Activated CD4-positive, alpha-beta T cell treated with anti-CD3 and anti-CD28 coated beads, Interleukin-2, amount 50 U/mL, for 4 hours (primary cell): ENCODE measurements at places on chromosomes 7 and 10.

DNA sequence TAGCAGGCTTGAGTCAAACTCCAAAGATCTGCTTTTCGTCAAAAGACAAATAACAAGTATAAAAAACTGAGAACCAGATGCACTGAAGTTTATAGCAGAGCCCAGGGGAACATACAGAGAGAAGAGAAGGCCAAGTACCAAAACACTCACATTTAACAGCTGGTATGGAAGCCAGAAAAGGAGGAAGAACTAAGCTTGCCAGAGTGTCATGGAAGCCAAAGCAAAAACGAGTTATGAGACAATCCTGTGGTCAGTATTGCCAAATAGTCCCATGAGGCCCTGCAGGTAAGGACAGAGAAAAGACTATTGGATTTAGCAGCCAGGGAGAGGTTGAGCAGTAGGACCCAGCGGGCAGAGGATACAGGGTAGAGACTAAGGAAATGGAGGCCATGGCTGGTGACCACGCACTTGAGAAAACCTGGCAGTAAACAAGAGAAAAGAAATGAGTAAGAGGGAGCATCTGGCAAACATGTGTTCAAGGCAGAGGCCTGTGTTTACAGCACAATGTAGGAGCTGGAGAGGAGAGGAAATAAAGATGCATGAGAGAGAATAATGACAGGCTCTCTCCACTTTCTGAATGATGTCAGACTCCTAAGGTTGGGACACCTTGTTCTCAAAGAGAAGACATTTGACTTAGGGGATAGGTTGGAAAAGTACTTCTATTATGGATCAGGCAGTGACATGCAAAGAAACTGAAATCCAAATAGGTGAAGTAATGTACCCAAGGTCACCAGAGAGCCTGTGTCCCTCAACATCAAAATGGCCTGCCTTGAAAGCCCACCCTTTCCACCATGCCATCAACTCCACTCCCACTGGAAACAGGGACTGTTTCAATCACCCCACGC is 9.1 kb downstream of the CREB3L2 start:
- DNase-seq: no peak

GRCh38 chr10:23912884-23913404 is 296.0 kb upstream of the KIAA1217 start:
- no peak for DNase-seq

DNA sequence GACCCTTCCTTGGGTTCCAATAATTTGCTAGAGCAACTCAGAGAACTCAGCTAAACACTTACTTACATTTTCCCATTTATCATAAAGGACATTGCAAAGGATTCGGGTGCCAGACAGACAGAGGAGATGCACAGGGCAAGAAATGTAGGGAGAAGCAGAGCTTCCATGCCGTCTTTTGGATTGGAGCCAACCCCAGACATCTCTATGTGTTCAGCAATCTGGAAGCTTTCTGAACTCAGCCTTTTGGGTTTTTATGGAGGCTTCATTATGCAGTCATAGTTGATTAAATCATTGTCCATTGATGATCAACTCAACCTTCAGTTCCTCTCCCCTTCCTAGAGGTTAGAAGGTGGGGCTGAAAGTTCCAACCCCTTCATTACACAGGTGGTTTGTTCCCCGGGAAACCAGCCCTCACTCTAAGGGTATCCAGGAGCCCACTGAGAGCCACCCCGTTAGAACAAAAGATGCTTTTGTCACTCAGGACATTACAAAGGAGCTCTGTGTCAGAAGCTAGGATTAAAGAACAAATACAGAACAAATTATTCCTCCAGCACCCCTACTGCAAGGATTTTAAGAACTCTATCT is 211.9 kb upstream of the VSTM2A start:
- no peak for DNase-seq

DNA sequence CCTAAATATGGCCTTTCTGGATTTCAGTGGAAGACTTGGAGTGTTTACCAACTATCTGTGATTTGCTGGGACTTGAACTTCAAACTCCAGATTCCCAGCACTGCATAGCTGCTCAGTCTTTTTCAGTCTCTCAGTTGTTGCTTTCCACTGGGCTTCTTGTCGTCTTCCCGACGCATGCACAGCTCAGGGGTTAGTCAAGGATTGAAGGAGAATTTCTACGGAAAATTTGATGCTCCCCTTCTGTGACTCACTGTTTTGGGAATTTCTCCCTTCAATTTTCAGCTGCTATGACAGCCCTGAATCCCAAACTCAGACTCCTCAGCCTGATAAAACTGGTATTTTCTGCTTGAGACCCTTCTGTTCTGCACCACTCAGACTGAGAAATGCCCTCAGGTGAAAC is 91.7 kb downstream of the CYP26A1 start:
- DNase-seq: no peak

GRCh38 chr7:64114791-64115190 is 69.6 kb downstream of the ZNF727 start:
- DNase-seq: no peak

DNA sequence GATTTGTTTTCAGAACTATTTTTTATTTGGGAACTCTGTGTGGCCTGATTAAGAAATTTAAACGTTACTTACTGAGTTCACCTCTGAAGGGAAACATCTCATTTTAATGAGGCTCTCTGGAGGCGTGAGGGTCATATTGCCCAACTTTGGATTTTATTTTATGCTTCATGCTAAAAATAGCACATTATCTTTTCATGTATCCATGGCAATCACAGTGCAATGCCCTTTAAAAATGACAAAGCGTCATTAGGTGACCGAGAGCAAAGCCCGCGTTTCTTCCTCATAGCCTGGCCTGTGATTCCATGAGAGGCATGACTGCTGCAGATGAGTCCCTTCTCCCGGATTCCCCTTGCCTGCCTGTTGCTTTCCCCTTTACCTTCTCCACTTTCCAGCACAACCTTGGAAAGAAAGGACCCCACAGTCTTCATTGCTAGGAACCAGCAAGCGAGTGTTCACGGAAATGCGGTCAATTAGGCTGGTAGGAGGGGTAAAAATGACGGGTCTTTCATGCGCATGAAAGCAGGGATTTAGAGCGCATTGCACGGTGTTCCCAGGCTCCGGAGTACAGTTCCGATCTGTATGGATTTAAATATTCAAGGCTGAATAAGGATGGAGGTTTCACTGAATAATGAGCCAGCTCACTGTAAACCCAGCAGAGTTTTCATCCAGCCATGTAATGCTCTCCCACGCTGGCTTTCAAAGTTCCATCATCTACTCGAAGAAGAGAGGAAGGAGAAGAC is 98.2 kb upstream of the PITRM1 start:
- no peak for DNase-seq

DNA sequence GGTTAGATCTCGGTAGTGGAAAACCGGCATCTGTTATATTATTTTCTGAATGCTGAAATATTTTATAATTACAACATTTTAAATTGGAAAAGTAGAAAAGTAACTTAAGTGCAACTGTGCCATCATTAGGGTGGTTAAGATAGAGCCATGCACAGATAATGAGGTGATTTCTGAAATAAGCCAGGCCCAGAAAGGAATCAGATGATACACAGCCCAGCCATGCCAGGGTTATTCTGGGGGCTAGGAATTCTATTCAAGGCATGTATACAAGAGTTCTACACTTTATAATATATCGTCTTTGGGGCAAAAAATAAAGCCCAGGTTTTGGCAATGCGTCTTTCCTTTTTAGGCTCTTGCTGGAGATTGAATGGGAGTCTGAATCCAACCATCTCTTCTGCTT is 128.7 kb downstream of the ITGB8 start:
- no peak for DNase-seq

DNA sequence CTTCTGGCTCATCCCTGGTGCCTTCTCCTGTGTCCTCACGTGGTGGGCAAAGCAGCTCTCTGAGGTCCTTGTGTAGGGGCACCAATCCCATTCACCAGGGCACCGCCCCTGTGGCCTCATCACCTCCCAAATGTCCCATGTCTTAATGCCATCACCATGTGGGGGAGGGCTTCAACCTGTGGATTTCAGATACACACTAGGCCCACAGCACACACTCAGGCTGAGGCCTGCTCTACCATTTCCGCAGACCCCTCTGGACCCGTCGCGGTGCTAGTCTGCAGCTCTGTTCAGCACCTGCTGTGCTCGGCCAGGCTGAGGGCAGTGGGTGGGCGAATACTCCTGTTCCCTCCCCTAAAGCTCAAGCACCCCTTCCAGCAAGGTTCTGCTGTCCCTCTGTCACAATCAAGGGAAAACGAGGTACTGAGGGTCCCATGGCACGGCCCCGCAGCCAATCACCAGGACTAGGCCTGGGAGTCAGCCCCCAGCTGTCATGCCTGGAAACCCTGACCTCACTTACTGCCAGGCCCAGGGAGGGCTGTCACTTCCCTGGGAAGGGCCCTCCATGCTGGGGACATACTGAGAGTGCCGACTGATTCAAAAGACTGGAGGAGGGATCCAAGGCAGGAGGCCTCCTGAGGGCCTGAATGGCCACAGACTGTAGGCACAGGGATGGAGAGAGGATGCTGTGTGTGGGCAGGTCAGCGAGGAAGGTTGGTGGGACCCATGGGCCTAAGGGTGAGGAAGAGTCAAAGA is 123.8 kb upstream of the RET start:
- DNase-seq: no peak

GRCh38 chr7:140526214-140526613 is 46.9 kb upstream of the MKRN1 start:
- DNase-seq: no peak

- DNase-seq: no peak
These were observed 2.8 kb downstream of the GPR15LG start for GRCh38 chr10:84176351-84176750.

- DNase-seq: no peak
These were observed 21.7 kb downstream of the SCD start for GRCh38 chr10:100368721-100369120.

DNA sequence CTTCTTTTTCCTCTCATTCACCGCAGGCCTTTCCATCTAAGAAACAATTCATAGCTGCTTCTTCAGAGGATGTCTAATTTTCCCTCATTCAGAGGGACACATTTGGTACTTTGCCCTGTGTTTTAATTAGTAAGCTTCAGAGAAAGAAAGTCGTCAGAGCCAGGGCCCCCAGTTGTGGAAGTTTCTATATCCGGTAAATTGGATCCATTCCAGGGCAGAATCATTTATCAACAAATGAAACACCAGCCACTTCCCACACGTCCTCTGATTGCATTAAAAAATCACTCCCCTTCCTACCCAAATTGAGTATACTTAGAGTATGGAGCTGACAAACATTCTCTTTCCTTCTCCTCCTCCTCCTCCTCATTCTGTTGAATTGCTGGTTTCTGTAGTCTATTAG is 205.8 kb upstream of the HDAC9 start:
- no peak for DNase-seq

- no peak for DNase-seq
These were observed 9.2 kb upstream of the ORAI2 start for GRCh38 chr7:102424129-102424551.

DNA sequence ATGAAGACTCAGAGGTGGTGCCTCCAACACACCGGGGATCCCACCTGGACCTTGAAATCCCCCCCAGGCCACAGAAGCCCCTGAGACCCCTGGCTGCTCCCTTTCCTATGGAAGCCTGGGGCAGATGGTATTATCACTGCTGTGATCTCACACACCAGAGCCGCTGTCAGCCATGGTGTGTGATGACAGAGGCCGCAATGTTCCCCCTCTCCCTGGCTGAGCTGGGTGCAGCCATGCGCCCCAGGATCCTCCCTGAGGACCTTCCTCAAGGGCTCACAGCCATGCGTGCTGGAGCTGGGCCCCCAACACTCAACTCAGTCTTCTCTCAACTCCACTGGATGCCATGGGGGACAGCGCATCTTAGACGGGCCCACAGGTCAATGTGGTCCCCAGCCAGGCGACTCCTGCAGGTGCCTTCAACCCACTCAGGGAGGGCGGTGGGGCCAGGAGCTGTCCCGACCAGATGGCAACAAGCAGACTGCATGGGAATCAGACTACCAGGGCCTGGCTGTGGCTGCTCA is 44.9 kb downstream of the VIPR2 start:
- no peak for DNase-seq

- DNase-seq: no peak
These were observed at the start of gene TET1 for GRCh38 chr10:68560186-68560942. TET1 (plus strand) TSS chr10:68560337; CDS start chr10:68572339, 12,002 bp downstream.

DNA sequence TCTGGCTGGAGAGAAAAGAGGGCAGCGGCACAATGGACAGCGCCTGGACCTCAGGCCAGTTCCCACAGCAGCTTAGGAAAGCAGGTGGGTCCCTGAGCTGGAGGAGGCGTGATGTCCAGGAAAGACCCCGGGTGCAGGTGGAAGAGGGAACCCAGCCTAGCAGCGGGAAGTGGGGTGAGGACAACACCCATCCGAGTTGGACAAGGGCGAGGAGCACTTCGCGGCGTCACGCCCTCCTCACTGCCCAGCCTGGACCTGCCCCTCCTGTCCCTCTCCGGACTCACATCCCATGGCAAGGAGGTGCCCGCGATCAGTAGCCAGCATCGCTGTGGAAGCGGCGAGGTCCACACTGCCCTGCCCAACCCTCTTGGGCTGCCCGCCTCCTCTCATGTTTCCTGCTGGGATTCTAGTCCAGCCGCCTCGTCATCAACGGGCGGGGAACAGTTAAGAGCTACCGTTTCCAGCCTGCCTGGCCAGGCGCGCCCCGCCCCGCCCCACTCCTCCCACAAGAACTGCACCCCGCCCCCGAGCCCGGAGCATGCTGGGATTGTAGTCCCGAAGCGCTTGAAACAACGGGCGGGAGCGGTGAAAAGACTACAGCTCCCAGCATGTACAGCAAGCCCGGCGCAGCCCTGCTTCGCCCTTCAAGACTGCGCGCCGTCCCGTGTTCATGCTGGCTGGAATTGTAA is 930.6 kb upstream of the ZNF722 start:
- DNase-seq: no peak

DNA sequence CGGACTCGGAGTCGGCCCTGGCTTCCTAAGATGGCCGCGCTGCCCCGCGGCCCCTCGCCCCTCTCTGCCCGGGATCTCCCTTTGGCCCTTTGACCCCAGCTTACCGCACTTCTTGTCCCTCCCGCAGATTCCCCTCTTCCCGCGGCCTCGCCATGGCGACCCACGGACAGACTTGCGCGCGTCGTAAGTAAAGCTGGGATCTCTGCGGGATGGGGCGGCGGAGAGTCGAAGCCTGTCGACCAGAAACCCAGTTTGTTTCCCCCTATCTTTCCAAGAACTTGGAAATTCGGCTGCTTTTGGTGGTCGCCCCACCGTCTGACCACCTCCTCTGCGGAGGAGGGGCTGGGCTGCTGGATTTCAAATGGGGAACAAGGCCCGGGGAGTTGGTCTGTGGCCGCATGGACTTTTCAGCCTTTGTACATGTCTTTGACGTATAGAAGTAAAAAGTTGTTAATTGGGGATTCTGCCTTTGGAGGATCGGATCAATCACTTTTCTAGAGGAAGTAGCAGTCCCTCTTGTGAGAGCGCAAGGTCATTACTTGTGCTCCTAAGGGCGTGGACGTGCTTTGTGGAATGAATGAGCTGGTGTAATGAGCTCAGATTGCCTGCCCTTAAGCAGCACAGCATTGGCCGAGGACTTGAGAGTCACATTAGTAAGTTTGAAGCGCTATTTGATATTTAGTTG is 553 bp downstream of the VDAC2 start:
- DNase-seq: peak; percentile 25

- no peak for DNase-seq
These were observed 80.4 kb upstream of the JAZF1 start for GRCh38 chr7:28260969-28261368.

GRCh38 chr10:31940839-31941653 is 12.4 kb upstream of the ARHGAP12 start:
- DNase-seq: no peak

GRCh38 chr7:29013082-29013695 is 55.1 kb upstream of the TRIL start:
- no peak for DNase-seq
